ENCODE measurements at places on chromosomes 1 and 21.

GRCh38 chr1:224666078-224666477 lies 50.0 kb downstream of the CNIH3 start:
- DNase-seq, result no peak

- DNase-seq, result peak; percentile 63
Measured at GRCh38 chr1:169193191-169193850, 86.8 kb downstream of the ATP1B1 start.

- DNase-seq, result no peak
Measured at GRCh38 chr1:230690101-230690500, 23.8 kb downstream of the AGT start.

GRCh38 chr1:64087768-64088167 lies 115.7 kb upstream of the UBE2U start:
- DNase-seq, result no peak

DNA sequence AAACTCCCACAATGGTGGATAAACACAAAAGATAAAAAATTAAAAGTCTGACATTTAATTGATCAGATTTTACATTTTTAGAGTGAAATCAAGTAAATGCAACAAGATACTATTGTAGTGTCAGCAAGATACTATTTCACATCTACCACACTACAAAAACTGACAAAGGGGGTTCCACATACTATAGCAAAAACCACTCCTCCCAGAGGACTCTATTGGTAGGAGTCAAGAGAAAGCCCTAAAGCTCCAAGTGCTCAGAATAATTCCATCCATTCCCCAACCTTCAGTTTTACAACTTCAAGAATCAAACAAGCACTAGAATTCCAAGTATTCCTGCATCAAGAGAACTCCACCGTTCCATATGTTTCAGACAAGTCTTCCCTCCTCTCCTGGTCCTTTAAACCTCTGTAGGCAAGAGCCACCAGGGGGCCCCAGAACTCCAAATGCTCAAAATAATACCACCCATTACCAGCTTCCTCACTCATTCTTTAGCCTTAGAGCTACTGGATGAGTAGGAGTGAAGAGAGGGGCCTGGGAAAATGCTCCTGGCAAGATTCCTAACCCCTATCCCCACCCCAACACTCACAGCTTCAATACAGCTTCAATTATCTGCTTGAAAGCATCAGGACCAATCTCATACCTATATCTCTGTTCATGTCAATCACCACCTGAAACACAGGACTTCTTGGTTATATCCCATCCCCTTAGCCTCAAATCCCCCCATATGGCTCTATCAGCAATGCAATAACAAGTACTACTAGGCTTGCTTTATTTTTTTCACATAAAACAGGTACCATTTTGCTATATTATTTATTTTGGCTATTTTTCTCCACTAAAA lies 9.9 kb downstream of the TOR1AIP2 start:
- peak; percentile 32 for DNase-seq

GRCh38 chr1:155051777-155052398 lies 772 bp downstream of the ADAM15 start:
- no peak for DNase-seq

DNA sequence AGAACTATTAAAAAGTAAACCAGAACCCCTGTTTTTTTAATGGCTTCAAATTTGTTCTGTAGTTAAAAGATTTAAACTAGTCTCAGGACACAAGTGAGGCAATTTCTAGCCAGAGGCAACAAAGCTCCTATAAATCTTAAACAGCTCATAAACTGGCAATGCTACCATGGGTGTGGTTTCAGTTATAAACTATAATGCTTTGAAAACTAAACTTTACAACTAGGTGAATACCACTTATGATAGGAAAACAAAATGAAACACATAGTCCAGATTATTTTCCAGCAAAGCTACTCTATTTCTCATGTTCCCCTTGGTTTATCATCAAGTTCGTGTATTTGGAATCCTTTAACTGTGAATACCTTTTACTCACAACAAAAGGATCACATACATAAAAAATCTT lies 282.5 kb downstream of the VAV3 start:
- DNase-seq, result no peak

DNA sequence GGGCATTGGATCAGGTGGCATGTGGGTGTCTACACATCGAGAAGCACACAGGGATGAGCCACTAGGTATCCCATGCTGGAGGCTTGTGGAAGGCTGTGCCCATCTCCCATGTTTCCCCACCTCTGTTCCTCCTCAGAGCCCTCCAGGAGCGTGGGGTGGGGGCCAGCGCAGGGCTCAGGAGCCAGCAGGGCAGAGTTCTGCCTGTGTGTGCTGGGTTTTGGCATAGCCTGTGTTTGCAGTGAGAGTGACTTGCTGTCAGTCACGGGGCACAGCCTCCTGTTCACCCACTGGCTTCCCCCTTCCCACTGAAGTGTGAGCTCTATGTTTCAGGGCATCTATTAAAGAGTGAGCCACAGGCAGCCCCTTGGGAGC lies 10.4 kb downstream of the IBA57 start:
- DNase-seq, result no peak

- no peak for DNase-seq
Measured at GRCh38 chr1:106727171-106727570, 329.3 kb upstream of the PRMT6 start.

- no peak for DNase-seq
Measured at GRCh38 chr1:19925342-19926070, 2.1 kb upstream of the PLA2G2E start.

GRCh38 chr1:115710859-115711624 lies 57.5 kb downstream of the CASQ2 start:
- no peak for DNase-seq

GRCh38 chr1:205339717-205340116 lies 17.0 kb downstream of the KLHDC8A start:
- DNase-seq, result no peak

DNA sequence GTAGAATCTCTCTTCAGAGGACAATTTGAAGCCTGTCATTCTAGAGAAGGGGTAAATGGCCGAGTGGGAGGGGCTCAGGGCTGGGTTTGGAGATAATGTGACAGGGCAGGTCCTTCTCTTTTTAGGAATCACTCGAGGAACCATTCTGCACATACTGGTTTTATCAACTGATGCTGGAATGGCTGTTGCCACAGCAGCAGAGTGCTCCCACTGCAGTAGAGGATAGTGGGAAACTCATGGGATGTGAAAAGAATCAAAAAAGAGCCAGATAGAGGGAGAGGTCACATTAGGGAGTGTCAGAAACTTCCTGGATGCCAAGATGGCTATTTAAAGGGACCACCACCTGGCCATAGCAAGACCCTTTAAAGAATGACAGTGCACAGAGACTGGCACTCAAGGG lies 105.3 kb downstream of the NAV1 start:
- DNase-seq, result no peak

- DNase-seq, result no peak
Measured at GRCh38 chr1:234938924-234939323, 189.7 kb downstream of the TOMM20 start.

GRCh38 chr21:17370263-17370662 lies 142.6 kb upstream of the CXADR start:
- no peak for DNase-seq

GRCh38 chr1:246705368-246705767 lies 18.8 kb upstream of the SCCPDH start:
- no peak for DNase-seq

GRCh38 chr21:40047993-40048730 lies 180.9 kb downstream of the PCP4 start:
- no peak for DNase-seq

DNA sequence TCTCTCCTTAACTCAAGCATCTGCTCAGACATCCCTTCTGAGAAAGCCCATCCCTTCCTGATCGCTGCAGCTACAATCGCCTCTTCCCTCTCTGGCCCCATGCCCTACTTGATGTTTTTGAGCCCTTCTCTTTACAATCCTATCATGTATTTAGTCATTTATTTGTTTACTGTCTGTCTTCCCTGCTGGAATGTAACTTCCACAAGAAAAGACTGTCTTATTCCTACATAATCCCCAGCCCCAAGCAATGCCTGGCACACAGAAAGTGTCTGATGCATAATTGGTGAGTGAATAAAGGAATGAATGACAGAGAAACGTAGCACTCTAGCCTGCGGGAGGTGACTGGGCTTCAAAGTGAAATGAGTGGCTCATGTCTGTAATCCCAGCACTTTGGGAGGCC lies 25.4 kb downstream of the ECE1 start:
- DNase-seq, result no peak

GRCh38 chr21:37407719-37408420 lies 41.3 kb downstream of the DYRK1A start:
- DNase-seq, result no peak

- DNase-seq, result no peak
Measured at GRCh38 chr21:22399681-22400514, 1401.7 kb downstream of the NCAM2 start.

DNA sequence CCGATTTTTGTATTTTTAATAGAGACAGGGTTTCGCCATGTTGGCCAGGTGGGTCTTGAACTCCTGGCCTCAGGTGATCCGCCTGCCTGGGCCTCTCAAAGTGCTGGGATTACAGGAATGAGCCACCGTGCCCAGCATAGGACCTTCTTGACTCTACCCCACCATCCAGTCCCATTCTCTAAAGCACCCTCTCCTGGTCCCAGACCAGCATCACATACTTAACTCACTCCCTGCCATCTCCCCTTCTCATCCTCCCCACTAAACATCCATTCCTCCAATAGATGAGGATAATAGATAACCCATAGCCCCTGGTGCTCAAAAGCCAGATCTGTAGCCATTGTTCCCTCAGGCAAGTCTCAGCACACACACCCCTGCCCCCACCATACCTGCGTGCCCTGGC lies 2.1 kb downstream of the ENTREP3 start:
- DNase-seq, result no peak

GRCh38 chr1:204127597-204128242 lies 24.1 kb downstream of the ETNK2 start:
- DNase-seq, result peak; percentile 61

DNA sequence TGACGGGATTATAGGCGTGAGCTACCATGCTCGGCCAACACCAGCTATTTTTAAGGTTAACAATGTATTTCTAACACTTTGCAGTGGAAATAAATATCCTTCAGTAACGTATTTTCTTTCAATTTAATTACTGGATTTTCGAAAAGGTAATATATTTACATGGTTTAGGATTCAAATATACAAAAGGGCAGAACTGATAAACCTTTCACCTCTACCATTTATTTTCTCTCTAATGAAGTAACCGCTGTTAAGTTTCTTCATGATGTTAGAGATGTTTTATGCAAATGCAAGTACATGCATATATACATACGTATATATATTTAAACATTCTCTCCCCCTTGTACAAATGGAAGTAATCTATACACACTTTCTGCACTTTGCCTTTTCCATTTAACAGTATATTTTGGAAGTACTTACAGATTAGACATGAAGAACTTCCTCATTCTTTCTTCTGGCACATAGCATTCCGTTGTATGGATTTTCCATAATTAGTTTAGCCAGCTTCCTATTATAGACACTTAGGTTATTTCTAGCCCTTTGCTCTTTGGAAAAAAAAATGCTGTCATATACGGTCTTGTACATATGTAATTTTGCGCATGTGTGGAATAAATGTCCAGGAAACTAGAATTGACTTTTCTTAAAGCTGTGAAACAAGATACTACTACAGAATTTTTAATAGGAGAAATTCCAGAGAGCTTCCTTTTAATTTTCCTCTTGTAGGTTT lies 14.9 kb upstream of the HJV start:
- DNase-seq, result peak; percentile 81

- no peak for DNase-seq
Measured at GRCh38 chr1:162206300-162206699, 136.8 kb downstream of the NOS1AP start.

GRCh38 chr1:161676958-161677689 lies 14.2 kb downstream of the FCGR2B start:
- no peak for DNase-seq

DNA sequence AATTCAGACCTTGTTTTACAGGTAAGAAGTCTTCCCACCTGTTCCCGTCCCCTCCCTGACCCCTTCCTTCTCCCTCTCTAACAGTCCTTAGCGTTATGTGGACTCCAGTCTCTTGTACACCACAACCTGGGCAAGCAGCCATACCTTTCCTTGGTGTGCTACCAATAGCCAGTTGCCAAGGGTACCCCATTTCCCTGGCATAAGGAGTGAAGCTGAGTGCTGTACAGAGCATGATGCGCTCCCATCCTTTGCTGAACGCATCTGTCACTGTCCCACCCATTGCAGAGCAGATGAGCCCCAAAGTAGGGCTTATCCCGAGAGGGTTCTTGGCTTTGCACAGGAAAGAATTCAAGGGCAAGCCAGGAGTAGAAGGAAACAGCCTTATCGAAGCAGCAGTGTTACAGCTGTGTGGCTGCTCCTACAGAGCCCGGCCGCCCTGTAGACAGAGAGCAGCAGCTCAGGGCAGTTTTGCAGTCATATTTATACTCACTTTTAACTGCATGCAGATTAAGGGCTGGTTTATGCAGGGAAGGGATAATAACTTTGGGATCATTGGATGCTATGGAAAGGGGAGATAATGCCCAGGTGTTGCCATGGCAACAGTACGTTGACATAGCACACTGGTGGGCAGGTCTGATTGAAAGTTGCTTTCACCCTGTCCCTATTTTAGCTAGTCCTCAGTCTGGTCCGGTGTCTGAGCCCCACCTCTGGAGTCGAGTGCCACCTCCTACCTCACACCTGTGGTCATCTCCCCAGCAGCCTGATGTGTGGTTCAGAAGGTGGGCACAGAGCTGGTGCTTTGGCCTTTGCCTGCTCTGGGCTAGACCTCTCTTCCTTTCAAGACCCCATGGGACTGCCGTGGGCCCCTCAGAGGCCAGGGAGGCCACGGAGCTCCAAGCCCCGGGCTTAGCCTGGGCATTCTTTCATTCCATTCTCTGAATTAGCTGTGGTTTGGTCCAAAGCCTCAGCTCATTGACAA lies 5.1 kb downstream of the FHAD1 start:
- no peak for DNase-seq

- DNase-seq, result no peak
Measured at GRCh38 chr1:76951153-76951552, 83.9 kb downstream of the ST6GALNAC5 start.

DNA sequence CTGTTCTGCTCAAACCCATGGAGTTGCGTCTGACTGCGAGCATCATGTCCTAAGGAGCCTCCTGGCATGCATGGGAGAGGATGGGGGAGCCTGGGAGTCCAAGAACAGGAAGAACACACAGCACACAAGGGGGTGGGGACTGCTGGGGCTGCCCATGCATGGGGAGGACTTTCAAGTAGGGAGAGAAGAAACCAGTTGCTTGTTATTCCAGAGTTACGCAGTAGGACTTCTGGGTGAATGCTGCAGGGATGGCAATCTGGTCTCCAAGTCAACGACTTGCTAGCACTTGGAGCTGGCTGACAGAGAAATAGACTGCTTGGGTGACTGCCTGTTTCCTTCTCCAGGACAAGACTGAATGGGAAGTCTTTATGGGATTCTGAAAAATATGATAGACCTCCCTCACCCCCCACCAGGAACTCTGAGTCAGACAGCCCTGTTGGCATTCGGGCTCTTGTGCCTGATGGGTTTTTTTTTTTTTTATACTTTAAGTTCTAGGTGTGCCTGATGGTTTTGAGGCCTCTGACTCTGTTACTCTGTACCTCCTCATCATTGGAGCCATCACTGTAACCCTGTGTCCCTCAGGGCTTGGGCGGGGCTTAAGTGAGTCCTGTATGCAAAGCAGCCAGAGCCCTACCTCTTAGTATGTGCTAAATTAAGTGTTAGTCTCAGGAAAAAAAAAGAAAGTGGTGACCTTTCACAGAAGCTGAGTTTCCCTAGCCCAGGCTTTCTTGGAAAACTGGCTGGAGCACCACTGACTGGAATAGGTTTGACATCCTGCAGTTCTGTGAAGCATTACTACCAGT lies 30.3 kb downstream of the MAP3K21 start:
- DNase-seq, result no peak
